ENCODE measurements at places on chromosomes 12 and 14.

- no peak for DNase-seq
These were observed 6.2 kb upstream of the DIO3 start for GRCh38 chr14:101554991-101555668.

DNA sequence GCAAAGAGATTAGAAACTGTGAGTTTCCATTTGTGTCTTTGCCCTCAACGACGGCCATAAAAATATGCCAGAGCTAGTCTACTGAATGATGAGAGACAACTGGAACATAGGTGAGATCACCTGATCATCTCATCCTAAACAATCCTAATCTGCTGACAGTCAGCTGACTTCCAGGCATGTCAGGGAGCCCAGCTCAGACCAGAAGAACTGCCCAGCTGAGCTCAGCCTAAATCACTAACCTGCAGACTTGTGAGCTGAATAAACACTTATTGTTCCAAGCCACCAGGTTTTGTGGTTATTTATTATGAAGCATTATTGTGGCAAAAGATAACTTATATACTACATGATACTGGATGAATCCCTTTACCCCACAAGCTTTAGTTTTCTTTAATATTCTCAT lies 118.9 kb upstream of the PLEKHG7 start:
- DNase-seq, result no peak

GRCh38 chr12:43004908-43005307 lies 415.4 kb upstream of the PRICKLE1 start:
- no peak for DNase-seq

DNA sequence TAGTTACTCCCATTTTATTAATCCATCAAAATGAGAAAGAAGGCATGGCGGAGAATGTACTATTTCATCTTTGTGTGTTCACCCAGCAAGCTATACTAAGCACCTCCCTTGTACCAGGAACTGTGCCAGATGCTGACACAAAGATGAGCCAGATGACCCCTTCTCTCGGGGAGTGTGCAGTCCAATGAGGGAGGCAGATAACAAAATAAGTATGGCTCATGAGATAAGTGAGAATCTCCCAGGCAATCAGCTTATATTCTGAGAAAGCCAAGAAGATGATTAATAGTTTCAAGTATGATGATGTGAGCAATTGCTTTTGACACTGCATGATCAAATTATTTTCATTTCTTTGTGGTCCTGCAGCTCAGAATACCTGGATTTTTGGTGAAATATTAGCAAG lies 1.3 kb upstream of the TMEM233 start:
- no peak for DNase-seq

DNA sequence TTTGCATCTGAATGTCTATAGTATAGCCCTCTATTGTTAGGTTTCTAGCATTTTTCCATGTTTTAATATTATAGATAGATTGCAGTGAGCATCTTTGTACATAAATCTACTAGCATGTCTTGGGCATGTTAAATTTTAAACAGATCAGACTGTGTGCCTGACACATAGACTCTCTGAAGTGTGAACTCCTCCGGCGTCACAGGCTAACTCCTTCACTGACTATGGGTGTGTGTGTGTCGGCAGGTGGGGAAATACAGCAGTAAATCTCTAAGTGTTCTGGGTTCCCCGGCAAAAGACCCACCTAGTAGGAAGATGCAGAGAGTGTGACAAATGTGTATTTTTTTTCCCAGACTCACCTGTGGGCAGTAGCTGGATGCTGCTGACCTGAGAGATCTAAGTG lies 2.3 kb downstream of the VWF start:
- no peak for DNase-seq

DNA sequence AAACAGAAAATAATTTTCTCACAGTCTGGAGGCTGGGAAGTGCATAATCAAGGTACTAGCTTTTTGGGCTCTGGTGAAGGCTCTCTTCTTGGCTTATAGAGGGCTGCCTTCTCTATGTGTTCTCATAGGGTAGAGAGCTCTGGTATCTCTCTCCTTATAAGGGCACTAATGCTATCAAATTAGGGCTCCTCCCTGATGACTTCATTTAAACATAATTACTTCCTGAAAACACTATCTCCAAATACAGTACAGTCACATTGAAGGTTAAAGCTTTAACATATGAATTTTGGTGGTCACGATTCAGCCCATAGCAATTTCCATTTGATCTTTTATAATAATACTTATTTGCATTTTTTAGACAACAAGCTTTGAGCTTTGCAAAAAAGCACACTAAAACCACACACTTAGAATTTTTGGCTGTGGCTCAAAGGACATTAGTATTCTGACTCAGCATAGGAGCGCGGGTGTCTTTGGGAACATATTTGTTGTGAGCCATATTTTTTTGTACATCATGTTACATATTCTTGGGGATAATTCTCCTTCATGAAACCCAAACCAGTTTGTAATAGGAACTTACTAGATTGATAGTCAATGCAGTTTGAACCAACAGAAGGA lies 808.1 kb upstream of the FBXO33 start:
- DNase-seq, result no peak

- no peak for DNase-seq
These were observed 52.2 kb upstream of the ANO2 start for GRCh38 chr12:5997260-5997659.

DNA sequence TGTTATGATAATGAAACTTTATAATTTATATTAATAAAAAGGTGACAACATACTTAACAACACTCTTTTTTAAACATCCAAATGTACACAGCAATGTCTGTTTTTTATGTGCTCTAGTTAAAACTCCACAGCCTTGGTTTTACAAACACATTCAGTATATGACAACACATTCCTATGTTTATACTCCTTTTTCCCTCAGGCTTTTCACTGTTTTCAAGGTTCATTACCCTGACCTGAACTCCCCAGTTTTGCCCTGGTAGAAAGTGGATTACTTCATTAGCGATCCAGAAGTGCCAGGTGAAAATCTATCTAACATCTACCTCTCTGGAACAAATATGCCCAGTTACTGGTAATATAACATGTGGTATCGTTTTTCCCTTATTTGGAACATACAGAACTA lies 340.2 kb upstream of the DDHD1 start:
- no peak for DNase-seq

- DNase-seq, result no peak
These were observed 185.1 kb downstream of the CHST11 start for GRCh38 chr12:104641862-104642261.

GRCh38 chr14:58782011-58782410 lies 144.2 kb downstream of the DACT1 start:
- no peak for DNase-seq

DNA sequence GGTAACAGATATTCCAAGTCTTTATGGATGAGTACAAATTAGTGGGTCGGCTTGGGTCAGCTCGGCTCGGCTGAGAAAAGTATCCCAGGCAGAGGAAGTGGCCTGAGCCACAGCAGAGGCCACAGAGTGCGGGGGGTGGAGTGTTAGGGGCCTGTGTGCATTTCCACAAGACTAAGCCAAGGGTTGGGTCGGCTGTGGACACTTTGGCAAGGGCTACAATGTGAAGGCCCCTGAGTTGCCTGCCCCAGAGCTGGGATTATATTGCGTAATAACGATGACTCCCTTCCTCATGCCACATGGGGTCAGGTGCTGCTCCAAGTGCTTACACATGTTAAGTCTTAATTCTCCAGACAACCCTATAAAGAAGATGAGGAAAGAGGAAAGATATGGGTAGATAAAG lies 11.4 kb downstream of the EVL start:
- no peak for DNase-seq

DNA sequence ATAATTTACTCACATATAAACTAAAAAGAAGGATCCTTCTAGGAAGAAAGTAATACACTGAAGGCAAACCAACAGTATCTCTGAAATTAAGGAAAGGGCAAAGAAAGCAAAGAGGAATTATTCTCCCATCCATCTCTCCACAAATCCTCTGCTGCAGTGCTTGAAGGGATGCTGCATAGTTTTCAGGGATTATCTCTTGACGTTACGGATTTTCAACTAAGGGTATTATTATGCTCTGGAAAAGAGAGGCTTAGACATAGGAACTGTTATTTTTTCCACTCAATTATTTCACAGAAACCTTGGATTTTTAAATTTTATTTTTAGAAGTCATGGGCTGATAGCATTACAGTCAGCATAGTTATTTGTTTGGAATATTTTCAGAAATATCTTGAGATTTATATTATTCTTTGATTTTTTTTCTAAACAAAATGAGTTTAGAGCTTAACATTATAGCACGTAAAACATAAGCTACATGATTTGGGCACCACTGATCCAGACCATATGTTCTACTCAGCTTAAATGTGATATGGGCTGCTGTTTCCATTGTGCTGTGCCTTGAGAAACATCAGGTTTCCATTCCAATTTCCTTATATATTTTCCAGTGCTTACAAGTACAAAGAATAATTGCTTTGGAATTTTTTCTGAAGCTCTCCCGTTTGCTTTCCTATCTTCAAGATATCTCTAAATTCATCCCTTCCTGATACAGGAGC lies 57.9 kb upstream of the DCN start:
- no peak for DNase-seq

DNA sequence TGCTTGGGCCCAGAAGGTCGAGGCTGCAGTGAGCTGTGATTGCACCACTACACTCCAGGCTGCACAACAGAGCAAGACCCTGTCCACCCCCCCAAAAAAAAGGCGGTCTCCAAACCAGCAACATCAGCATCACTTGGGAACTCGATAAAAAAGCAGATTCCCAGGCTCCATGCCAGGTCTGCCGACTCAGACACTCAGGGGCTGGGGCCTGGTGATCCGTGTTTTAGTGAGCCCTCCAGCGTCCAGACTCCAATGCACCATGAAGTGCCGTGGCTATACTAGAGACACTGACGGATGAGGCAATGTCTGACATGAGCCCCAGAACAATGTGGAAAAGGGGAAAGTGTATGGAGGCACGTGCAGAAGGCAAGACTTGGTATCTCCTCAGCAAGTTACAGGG lies 28.8 kb downstream of the SCARB1 start:
- DNase-seq, result no peak

- no peak for DNase-seq
These were observed 90.3 kb downstream of the RPS6KA5 start for GRCh38 chr14:90970167-90970600.

DNA sequence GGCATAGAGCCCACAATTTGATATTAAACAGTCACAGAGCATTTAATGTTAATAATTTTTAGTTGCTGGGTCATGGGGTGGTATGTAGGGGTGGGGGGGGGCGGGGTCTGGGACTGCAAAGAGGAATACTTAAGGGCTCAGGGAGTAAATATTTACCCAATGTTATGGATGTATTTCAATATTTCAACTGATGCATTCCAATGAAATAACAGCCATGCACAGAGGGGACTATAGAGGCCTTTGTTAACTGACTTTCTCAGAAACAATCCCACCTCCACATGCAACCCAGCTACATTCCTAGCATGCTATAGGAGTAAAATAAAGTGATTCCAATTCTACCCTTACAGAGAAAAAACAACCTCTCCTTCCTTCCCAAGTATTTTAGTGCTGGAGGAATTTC lies 7.9 kb upstream of the BBS10 start:
- no peak for DNase-seq

- DNase-seq, result no peak
These were observed 174.0 kb upstream of the MYL2 start for GRCh38 chr12:111094157-111095010.

DNA sequence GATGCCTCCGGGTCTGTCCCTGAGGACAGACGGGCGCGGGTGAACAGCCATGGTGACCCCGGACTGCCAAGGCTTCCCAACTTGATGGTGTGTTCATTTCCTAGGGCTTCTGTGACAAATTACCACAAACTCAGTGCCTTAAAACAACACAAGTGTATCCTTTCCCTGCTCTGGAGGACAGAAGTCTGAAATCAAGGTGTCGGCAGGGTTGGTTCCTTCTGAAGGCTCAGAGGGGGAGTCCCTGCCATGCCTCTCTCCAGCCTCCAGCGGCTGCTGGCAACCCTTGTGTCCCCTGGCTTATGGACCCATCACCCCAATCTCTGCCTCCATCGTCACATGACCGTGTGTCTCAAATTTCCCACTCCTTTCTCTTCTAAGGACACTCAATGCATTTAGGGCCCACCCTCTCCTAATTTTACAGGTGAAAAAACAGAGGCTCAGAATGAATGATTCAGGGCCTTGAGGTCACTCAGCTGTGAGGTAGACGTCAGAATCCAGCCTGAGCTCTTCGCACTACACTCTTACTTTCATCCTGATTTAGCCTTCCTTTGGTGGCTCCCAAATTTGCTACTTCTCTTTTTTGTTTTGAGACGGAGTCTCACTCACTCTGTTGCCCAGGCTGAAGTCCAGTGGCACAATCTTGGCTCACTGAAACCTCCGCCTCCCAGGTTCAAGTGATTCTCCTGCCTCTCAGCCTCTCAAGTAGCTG lies 45.4 kb downstream of the VCPKMT start:
- no peak for DNase-seq

- DNase-seq, result no peak
These were observed 41.3 kb downstream of the BAZ1A start for GRCh38 chr14:34833549-34834523.

DNA sequence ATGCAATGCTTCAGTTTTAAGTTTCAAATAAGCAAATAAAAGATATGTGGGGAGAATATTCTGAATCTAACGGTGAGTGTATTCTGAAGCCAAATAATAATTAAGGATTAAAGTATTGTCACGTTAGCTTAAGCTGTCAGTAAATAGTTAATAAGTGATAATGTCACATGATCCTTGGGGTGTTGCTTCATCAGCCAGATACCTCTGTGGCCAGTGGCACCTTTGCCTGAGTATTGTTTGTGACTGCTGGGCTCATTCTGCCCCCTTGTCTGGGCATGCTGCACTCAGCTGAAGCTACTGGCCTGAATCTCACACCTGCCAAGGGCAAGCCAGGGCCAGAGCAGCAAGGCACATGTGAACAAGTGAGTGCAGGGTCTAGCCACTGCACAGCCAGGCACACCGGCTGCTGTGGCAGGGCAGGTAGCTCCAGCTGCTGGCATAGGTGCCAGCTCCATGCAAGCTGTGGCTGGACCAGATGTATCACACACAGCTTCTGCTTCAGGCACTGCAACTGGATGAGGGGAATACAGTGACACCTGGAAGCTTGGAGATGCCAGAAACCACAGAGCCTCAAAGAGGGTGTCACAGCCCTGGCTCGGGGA lies 739.7 kb downstream of the SLC6A15 start:
- no peak for DNase-seq

DNA sequence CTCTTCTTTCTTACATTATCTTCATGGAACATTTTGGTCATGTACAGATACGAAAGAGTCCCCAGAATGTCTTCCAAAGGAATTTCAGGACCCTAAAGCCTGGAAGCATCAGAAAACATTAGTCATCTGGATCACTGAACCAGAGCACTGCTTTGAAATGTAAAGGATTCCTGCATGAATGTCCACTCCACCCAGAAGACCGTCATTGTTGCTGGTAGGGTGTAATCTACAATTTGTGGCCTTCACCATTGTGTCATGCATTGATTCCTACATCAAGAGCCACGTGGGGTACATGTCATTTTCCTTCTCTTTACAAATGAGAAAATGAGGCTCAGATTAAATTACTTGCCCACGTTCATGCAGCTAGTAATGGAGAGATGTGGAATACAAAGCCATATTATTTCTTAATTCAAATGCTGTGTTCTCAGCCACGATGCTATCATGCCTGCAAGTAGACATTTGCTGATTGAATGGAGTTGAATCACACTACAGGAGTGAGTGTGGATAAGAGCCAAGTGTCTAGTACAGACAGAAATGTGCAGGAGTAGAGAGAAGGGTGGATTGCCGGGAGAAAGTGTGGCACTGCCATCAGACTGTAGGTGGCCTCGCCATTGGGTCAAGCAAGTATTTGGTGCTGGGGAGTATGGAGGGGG lies 231.2 kb downstream of the C12orf75 start:
- no peak for DNase-seq
